ENCODE measurements at places on chromosomes 2 and 18.

- no peak for DNase-seq
These were observed 6.2 kb upstream of the UGGT1 start for GRCh38 chr2:128084757-128085156.

DNA sequence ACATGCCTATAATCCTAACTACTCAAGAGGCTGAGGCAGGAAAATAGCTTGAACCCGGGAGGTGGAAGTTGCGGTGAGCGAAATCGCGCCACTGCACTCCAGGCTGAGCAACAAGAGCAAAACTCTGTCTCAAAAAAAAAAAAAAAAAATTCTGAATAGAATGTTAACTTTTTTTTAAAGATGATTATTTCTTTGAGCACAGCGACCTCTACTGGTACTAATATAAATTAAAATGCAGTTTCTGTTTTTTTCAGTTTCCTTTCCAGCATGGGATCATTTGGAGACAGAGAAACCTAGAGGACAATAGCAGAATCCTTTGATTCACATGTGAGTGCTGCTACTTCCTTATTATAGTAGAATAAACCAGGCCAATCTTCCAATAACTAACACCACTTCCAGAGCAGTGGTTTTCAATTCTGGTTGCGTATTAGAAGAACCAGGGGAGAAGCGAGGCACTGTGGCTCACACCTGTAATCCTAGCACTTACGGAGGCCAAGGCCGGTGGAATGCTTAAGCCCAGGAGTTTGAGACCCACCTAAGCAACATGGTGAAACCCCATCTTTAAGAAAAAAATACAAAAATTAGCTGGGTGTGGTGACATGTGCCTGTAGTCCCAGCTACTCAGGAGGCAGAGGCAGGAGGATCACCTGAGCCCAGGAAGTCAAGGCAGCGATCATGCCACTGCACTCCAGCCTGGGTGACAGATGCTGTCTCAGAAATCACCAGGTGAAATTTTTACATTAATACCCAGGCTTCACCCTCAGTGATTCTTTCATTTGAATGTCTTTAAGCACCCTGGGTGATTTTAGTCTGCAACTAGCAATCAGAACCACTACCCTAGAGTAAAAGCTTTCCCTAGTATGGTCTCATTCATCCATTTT is 10.1 kb downstream of the SRSF7 start:
- peak; percentile 36 for DNase-seq

GRCh38 chr18:59426855-59427254 is 67.8 kb upstream of the LMAN1 start:
- no peak for DNase-seq

- no peak for DNase-seq
These were observed 126.8 kb downstream of the MEIS1 start for GRCh38 chr2:66561645-66562303.

DNA sequence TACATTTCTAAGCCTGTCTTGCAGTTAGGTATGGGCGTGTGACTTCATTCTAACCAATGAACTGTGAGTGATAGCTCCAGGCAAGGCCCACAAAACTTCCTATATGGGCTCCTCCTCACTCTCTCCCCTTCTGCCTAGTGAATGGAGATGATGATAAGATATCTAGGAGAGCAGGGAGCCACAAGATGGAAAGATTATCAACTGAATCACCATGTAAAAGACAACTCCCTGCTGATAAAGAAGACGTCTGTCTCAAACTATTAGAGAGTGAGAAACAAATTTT is 237.1 kb downstream of the GPD2 start:
- DNase-seq = no peak

GRCh38 chr2:182836451-182836850 is 30.0 kb downstream of the FRZB start:
- DNase-seq = no peak

- peak; percentile 48 for DNase-seq
These were observed 507.6 kb upstream of the SPHKAP start for GRCh38 chr2:228689053-228689452.

- DNase-seq = no peak
These were observed 89.5 kb downstream of the NBAS start for GRCh38 chr2:15471606-15472005.

DNA sequence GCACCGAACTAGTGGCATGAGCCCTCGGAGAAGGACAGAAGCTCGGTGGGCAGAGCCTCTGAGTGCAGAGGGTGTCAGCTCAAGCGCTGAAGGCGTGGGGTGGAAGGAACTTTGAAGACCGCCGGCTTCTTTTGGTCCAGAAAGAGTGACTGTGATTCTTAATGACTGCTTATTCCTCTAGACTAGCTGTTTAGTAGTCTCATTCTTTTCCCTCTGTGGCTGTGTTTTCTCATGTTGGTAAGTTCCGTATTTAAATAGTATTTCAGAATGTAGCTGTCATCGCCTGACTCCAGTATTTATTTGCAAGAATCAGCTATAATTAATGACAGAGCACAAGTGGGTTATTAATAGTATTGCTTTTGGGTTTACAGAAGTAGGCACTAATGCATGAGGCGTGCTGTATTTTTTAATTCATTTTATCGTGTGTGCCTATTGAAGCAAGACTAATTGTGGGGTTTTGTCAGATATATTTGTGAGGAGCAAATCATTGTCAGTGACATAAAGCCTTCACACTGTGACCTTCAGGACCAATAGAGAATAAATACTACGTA is 80.8 kb upstream of the NFATC1 start:
- DNase-seq = no peak

GRCh38 chr18:62856294-62856693 is 141.0 kb downstream of the PHLPP1 start:
- DNase-seq = no peak

DNA sequence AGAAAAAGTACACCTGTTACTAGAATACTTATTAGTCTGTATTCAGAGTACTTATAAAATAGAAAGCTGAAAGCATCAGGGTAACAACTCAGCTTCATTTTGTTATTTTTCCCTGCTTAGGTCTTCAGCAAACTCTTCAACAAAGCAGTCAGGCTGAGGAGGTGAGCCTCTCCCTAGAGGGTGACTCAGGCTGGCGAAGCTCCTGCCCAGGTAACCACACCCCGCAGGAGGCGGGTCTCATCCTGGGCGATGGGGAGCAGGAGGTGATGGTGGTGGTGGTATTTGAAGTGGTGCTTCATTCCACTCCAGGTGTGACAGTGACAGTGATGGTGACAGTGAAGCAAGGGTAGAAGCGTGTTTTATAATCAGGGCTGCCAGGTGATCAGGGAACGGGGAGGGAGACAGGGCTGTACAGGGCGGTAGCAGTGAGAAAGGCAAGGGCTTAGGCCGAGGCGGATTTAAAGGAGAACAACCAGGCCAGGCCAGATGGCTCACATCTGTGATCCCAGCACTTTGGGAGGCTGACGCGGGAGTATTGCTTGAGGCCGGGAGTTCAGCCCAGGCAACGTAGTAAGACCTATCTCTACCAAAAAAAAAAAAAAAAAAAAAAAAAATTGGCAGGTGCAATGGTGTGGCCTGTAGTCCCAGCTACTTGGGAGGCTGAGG is 127.1 kb downstream of the SOCS6 start:
- no peak for DNase-seq

DNA sequence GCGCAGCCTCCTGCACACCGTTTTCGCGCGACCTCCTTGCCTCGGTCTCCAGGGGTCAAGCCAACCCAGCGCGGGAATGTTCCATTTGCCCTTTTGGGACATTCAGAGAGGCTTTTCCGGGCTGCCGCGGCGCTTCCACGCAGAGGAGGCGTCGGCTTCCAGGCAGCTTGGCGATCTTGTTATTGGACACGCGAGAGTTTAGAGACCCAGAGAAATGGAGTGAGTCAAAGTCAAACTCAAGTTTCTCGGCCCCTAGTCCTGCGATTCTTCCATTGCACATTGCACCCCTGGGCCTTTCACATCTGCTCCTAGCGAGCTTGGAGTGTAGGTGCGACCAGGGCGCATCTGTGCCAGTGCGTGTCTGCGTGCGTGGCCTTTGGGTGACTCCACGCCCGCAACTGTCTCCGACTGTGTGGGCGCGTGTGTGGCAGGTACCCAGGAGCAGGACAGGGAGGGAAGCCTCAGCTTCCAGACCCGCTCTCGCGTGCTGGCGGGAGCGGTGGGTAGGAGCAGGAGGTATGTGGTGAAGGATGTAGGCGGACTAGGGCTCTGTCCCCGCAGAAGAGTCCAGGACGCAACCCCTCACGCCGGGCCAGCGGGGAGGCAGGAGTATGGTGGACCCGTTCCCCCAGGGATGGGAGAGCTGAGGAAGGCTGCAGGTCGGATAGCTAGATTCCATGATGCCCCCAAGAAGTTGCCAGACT is 13.5 kb downstream of the SIX3 start:
- no peak for DNase-seq

GRCh38 chr2:51335087-51336058 is 303.4 kb upstream of the NRXN1 start:
- DNase-seq = no peak

DNA sequence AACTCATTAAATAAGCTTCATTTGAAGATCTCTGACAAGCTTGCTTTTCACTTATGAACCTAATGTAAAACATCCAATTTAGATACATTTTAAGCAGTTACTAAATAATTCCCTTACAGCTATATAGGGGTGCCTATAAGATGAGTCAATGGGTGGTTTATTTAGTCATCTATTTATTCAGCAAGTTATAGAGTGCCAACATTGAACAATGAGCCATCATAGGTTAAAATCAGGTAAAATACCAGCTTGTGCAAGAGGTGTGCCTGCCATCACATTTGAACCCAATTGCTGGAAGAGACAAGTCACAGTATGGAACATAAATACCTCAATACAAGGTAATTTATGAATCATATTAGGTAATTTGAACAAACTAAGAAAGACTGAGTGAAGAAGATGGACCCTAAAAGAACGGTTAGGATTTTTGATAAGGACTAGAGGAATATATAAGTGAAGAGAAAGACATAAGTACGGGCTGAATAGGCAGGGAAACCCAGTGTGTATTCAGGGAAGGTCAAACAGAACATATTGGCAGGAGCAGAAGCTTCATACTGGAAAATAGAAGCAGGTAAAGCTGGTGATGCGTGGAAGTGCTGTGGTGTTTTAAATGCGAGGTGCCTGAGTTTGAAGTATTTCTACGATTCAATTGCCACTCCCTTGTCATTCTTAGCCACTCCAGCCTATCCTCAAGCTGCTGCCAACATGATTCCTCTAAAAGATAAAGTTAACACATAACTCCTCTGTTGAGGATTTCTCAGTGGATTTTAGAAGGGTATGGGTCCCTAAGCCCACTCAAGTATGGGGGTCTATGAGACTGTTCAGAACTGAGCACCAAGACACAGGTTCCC is 18.9 kb upstream of the STAT4 start:
- DNase-seq = no peak

DNA sequence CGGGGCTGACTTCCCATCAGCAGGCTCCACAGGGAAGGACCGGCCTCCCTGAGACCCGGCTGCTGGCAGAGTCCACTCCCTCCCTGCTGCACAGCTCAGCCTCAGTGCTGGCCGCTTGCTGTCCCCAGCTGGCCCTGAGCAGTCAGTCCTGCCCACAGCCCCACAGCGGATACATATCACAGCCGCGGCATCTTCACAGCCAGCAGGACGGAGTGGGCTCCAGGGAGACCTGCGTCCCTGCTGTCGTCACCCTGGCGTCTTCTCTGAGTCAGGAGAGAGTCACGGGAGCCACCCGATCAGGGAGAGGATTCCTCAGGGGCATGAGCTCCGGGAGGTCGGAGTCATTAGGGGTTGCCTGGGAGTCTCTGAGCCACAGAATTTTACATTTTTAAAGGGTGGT is 13.1 kb upstream of the SNTG2 start:
- DNase-seq = no peak

DNA sequence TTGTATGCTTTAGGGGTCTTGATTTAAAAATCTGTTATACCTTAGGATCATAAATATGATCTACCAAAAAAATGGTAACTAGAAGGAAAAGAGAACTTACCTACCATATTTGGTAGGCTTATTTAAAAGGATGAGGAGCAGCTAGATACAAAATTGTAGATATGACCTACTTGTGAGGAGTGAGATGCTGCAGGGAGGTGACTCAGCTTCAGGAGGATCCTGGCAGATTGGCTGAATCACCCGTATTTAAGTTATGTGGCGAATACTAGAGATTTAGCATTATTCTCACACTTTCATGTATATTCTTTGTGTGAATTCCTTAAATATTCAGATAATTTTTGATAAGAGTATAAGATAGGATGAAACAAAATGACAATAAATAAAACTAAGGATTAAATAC is 657.3 kb upstream of the LINC00305 start:
- no peak for DNase-seq

DNA sequence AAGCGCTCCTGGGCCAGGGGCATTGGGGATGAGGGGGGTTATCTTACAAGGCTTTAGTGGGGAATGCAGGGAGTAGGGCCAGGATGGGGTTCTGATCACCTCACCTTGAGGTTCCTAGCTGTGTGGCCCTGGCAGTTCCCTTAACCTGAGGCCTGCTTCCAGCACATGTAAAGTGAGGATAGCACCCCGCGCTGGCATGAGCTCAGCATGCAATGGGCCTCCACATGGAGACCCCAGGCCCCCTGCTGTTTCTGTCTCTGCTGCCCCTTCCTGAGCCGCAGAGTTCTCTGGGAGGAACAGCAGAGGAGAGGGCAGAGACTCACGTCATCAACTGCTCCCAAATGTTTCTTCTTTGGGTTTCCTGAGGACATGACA is 8.6 kb upstream of the TEX51 start:
- DNase-seq = no peak

GRCh38 chr2:236604575-236605344 is 35.1 kb downstream of the ACKR3 start:
- no peak for DNase-seq

- DNase-seq = peak; percentile 30
These were observed 1071.7 kb downstream of the RPIA start for GRCh38 chr2:89763254-89763580.

GRCh38 chr2:72004201-72004915 is 143.3 kb downstream of the CYP26B1 start:
- DNase-seq = no peak

- DNase-seq = no peak
These were observed 109.8 kb downstream of the SH3BP4 start for GRCh38 chr2:235061656-235062055.

- DNase-seq = no peak
These were observed 136.7 kb downstream of the EML6 start for GRCh38 chr2:54859997-54860701.

- DNase-seq = no peak
These were observed 24.0 kb downstream of the KCNIP3 start for GRCh38 chr2:95320986-95321767.

- peak; percentile 12 for DNase-seq
These were observed 550 bp downstream of the RAB1A start for GRCh38 chr2:65129286-65129825.

GRCh38 chr2:237873897-237874551 is 14.6 kb downstream of the RAMP1 start:
- no peak for DNase-seq

- DNase-seq = no peak
These were observed 10.7 kb downstream of the BABAM2 start for GRCh38 chr2:27901234-27901633.

DNA sequence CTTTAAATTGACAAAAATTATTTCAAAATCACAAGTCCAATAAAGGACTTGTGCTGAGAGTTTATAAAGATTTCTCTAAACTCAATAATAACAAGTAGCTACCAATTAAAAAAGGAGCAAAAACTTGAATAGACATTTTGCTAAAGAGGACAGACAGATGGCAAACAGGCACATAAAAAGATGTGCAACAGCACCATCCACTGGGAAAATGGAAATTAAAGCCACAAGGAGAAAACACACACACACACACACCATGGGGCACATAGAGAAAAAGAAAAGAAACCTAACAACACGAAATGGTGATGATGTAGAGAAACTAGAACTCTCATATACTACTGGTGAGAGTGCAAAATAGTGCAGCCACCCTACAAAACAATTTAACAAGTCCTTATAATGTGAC is 12.6 kb upstream of the SLC9A4 start:
- no peak for DNase-seq

GRCh38 chr2:151860613-151861146 is 32.5 kb upstream of the ARL5A start:
- DNase-seq = no peak
